ENCODE measurements at places on chromosomes 7 and 10.

- DNase-seq: peak; percentile 93
These were observed 332.1 kb downstream of the PHTF2 start for GRCh38 chr7:78130446-78131215.

DNA sequence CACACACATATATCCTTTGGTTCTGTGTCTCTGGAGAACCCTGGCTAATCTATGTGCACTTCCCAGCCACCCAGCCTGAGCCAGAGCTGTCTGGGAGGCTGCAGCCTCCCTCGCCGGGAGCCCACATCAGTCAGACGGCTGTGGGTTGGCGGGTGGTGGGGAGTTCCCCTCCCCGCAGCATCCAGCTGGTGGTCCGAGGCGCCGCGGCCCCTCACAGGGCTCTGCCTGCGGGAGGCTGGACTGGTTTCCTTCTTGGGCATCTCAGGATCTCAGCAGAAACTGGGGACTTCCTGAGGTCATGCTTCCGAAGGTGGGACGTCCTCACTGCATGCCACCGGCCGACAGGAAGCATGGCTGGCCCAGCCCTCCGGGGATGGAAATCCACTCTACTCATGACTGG, 22.0 kb upstream of the PSMG3 start:
- no peak for DNase-seq

GRCh38 chr10:77020426-77021040, 617.1 kb downstream of the KCNMA1 start:
- DNase-seq: no peak

- DNase-seq: no peak
These were observed 56.7 kb downstream of the EGFR start for GRCh38 chr7:55075464-55076021.

DNA sequence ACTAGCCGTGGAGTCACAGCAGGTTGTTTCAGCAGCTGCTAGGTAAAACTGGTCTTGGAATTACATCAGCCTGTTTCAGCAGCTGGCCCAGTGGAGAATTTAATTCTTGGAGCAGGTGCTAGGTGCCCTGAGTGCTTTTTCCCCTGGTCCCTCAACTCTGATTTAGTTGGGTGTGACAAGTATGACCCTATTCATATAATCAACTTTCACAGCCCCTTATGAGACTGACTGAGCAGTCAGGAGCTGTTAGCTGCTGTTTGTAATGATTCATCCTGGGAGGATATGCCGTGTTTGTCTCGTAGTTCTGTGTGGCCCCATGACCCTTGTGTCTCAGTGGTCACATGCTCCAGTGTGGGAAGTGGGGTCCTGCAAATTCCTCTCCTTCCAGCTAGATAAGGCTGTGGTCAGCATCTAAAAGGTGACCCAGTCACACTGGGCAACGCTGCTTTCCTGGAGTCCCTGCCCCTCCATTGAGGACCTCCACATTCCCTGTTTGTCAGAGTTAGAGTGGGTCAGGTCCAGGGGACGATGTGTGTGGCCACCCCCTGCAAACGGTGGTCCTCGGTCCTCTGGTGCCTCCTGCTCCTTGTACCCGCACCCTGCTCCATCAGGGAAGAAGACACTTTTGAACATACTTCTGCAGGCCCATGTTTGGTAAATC, 28.3 kb downstream of the TBATA start:
- DNase-seq: no peak

- no peak for DNase-seq
These were observed 103.4 kb downstream of the FAM204A start for GRCh38 chr10:118238573-118239235.

GRCh38 chr7:28354601-28355402, 57.5 kb upstream of the CREB5 start:
- DNase-seq: peak; percentile 24

- no peak for DNase-seq
These were observed 161.3 kb downstream of the CUX1 start for GRCh38 chr7:101978683-101979082.

DNA sequence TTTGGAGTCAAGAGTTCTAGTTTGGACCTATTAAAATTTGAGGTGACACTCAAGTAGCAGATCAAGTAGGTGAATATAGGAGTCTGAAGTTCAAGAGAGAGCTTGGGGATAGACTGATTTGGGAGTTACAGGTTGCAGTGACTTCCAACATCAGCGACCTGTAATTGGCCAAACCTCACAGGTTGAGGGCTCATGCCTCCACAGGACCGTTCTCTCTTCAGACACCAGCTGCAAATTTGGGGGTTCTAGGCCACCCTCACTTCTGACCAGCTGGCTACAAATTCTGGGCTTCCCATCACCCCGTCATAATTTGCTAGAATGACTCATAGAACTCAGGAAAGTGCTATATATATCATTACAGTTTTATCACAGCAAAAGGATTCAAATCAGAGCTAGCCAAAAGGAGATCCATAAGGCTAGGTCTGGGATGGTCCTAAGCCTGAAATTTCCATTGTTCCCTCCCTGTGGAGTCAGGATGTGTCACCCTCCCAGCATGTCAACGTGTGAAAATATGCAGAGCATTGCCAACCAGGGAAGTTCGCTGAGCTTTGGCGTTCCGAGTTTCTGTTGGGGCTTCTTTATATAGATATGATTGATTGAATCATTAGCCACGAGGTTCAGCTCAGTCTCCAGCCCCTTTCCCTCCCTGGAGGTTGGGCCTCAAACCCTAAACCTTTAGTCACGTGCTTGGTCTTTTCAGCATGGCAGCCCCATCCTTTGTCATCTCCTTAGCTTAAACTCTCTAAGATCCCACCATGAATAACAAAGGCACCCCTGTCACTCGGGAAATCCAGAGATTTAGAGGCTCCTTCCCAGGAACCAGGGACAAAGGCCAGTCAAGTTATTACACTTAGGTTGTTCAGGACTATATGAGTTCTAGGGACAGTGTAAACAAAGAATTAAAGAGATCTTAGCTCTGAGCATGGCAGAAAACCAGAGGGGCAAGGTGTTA, 20.7 kb upstream of the ZNF212 start:
- DNase-seq: no peak

DNA sequence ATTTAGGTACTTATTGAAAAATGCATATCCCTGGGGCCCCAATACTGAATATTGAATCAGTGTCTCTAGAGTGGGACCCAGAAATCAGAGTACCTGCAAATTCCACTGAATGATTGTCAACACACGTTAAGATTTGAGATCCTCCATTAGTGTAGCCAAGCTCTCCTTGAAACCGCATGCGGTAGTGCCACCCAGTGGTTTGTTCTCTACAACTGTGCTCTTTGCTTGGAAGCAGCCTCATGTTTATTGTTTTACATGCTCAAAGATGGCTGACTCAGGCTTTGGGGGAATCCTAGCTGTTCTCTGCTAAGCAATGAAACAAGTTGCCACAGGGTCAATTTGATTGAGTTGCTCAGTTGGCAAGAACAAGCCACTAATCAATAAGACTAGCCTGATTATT, 340.2 kb upstream of the CELF2 start:
- no peak for DNase-seq

DNA sequence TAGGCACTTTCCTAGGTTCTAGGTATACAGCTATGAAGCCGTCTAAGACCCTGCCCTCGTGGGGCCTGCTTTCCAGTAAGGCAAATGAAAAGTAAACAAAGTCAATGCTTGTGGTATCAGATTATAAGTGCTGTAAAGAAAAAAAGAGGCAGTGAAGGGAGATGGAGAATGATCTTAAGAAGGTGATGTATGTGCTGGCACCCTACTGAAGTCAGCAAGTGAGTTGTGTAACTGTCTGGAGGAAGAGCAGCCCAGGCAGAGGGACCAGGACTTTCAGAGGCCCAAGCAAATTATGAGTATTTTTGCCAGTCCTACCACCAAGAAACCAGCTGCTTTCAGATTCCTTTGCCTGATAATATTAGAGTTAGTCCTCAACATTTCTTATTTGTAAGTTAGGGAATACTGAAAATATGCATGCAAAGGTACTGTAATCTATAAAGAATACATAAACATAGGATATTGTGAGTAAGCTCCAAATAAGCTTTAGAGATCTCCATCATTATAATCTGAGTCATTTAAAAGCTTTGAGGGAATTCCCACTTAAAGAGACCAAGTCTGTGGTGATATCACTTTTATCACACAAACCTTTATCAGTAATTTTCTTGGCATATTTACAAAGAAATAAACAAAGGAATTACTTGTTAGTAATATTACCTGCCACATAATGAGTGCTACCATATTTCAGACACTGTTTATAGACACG, 329.2 kb upstream of the LRGUK start:
- DNase-seq: no peak

DNA sequence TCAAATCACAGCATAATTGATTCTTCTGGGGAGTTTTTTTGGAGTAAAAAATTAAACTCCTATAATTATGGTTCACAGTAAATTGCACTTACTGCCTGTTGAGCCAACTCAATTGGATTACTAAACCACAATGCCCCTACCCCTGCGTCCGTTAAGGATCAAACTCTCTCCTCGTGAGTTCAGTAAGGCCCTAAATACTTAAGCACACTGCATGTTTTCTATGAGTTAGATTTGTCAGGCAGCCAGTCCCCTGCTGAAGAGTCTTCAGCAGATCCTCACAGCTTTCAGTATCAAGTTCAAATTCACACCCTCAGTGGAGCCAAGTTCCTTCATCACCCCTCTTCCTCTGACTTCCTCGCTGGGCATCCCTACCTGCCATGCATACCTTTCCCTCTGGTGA, 275.0 kb upstream of the BMPER start:
- DNase-seq: no peak

- DNase-seq: no peak
These were observed 1086.6 kb upstream of the SORCS1 start for GRCh38 chr10:108250936-108251620.

DNA sequence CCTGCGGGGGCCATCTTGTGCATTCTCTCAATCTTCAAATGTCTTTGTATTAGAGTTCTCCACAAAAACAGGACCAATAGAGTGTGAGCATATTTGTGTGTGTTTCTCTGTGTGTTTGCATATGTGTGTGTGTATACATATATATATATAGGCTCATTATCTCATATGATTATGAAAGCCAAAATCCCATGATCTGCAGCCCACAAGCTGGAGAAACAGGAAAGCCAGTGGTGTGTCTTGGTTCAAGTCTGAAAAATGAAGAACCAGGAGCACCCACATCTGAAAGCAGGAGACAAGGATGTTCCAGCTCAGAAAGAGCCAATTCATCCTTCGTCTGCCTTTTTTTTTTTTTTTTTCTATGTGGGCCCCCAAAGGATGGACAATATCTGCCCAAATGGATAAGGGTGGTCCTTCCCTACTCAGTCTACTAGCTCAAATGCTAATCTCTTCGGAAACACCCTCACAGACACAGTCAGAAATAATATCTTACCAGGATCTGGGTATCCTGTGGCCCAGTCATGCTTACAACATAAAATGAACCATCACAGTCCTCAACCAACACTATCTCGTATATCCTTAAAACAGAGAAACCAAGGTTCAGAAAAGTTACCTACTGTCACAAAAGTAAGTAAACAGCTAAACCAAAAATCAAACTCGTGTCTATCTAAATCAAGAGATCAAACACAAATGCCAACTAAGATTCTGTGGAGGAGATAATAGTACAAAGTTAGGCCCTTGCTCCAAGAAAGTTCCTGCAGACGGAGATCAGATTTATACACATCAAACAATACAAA, 141.9 kb downstream of the JMJD1C start:
- no peak for DNase-seq

DNA sequence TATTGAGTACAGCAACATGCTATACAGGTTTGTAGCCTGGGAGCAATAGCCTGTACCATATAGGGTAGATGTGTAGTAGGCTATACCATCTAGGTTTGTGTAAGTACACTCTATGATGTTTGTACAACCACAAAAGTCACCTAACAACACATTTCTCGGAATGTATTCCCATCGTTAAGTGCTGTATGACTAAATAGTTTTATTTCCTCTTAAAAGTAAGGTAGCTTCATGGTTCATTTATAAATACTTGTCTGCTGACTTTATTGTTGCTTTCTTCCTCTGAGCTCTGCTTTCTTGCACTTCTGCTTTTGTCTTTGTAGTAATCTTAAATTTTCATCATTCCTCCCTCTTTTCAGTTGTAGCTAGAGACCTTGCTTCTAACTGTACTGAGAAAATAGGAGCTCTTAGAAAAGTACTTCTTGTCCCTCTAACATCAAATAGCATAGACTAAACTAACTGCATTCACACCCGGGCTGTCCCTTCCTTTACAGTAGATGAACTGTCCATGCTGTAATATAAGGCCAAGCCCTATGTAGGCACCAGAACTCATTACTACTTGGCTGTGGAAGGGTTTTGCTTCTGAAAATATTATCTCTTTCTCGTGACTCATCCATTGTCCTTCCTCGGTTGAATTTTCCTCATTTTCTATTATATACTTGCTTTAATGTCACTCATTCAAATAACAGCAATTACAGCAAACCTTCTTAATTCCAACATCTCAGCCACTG, 55.4 kb upstream of the FAM3C start:
- DNase-seq: no peak

DNA sequence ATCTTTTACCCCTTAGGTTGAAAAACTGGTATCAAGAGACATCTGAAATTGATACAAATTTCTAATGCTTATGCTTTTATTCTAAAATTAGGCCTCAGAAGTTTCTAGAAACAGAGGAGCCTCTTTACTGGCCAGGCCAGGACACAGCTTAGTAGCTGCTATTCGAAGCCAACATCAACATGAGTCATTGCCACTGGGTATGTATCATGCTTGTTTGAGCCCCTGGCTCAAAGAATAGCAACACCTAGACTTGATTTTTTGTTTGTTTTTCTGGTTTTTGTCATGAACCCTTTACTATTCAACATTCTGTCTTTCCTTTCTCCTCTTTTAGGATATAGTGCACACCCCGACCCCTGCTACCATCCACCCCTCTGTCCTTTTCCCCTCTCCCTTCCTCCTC, 90.9 kb upstream of the STK17A start:
- no peak for DNase-seq

GRCh38 chr10:802506-802905, 113.0 kb upstream of the DIP2C start:
- DNase-seq: no peak

- no peak for DNase-seq
These were observed 359.9 kb downstream of the DGKB start for GRCh38 chr7:14542624-14543023.

DNA sequence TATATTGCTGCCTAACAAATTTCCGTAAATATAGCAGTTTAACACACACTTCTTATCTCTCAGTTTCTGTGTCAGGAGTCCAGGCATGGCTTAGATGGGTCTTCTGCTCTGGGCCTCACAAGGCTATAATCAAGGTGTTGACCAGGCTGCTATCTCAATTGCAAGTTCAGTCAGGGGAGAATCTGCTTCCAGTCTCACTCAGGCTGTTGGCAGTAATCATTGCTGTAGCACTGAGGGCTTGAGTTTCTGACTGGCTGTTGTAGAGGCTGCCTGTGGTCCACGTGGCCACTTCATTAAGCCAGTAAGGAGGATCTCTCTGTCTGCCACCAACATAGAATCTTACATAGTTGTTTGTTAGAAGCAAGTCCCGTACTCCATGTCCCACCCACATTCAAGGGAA, 138.4 kb downstream of the ST7 start:
- peak; percentile 28 for DNase-seq

GRCh38 chr10:112752288-112752687, 197.8 kb upstream of the TCF7L2 start:
- no peak for DNase-seq

- no peak for DNase-seq
These were observed 114.7 kb downstream of the ODAD2 start for GRCh38 chr10:27884185-27884641.

GRCh38 chr10:2874963-2875362, 192.4 kb upstream of the PFKP start:
- DNase-seq: no peak
